ENCODE measurements at places on chromosomes 11 and 22.

- H3K4me3 ChIP-seq: no peak overlapping the region
- H3K36me3 ChIP-seq: peaks cover 30% of the 10 kb centered on the region
- H3K27ac ChIP-seq: no peak overlapping the region
Observed at GRCh38 chr22:36279219-36279666, 26.3 kb downstream of the APOL1 start.

GRCh38 chr22:23393721-23394320 is 186.3 kb downstream of the IGLL1 start:
- DNase-seq: no peak
- no peaks in the 10 kb centered on the region for H3K4me1 ChIP-seq
- no peak overlapping the region for H3K4me3 ChIP-seq
- no peak overlapping the region for H3K27ac ChIP-seq
- H3K36me3 ChIP-seq: no peaks in the 10 kb centered on the region

DNA sequence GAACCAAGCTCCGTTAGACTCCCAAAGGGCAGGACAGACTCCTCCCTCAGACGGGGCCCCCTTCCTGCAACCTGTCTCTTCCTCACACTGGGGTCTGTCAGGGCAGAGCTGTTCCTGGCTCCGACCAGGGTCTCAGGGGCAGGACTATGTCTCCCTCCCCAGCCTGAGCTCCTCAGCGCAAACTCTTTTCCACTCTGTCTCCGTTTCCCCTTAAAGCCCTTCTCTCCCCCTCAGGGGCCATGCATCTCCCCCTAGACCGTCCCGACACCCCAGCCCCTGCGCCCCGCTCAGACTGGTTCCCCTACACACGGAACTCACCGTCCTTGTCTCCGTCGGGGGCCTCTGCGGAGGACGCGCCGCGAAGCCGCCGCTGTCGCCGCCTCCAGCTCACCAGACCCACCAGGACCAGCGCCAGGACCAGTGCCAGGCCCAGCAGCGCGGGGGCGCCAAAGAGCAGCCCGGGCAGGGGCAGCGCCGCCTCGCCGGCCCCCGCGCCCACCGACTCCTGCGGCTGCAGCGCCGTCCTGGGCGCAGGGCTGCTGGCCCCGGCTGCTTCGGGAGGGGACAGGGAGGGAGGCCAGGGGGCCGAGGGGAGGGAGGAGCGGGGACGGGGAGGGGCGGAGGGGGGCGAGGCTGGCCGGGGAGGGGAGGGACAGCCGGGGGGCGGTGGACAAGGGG is 684 bp downstream of the TNFRSF13C start:
- no peak overlapping the region for H3K27ac ChIP-seq
- no peaks in the 10 kb centered on the region for H3K36me3 ChIP-seq
- H3K4me3 ChIP-seq: peak overlapping the region; percentile 7
- peaks cover 6% of the 10 kb centered on the region for H3K27me3 ChIP-seq
- peak; percentile 15 for DNase-seq
- H3K4me1 ChIP-seq: peaks cover 2% of the 10 kb centered on the region

- H3K27ac ChIP-seq: no peak overlapping the region
- H3K27me3 ChIP-seq: no peaks in the 10 kb centered on the region
- H3K36me3 ChIP-seq: no peaks in the 10 kb centered on the region
- no peak for DNase-seq
- H3K4me1 ChIP-seq: no peaks in the 10 kb centered on the region
- no peak overlapping the region for H3K4me3 ChIP-seq
Observed at GRCh38 chr22:46923394-46923793, 160.9 kb downstream of the TBC1D22A start.

- no peak overlapping the region for H3K27ac ChIP-seq
- H3K36me3 ChIP-seq: no peaks in the 10 kb centered on the region
- no peaks in the 10 kb centered on the region for H3K27me3 ChIP-seq
- H3K4me3 ChIP-seq: no peak overlapping the region
Observed at GRCh38 chr22:49447837-49448236, 379.8 kb downstream of the BRD1 start.

DNA sequence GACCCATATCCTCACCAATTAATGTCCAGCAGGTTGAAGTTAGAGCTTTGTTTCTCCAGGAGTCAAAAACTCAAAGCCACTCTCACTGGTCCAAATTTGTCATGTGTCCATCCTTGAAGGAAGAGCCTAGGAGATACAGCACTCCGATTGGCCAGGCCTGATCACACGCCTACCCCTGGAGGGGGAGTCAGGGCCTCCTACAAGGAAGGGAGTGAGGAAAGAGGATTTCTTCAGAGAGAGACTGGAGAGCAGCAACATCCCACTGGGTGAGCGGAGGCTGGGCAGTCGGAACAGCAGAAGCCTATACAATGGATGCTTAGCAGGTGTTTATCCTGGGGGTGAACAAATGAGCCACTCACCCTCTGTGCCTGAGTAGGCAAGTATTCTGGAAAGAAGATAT is 113.9 kb downstream of the TRIM29 start:
- H3K36me3 ChIP-seq: no peaks in the 10 kb centered on the region
- no peaks in the 10 kb centered on the region for H3K27me3 ChIP-seq
- no peaks in the 10 kb centered on the region for H3K4me1 ChIP-seq
- no peak for DNase-seq

- H3K27ac ChIP-seq: peak overlapping the region; percentile 46
- no peak overlapping the region for H3K4me3 ChIP-seq
- H3K36me3 ChIP-seq: no peaks in the 10 kb centered on the region
- DNase-seq: no peak
Observed at GRCh38 chr11:123235117-123235655, 40.1 kb upstream of the CLMP start.

GRCh38 chr11:57207168-57207567 is 25.4 kb downstream of the LRRC55 start:
- no peak overlapping the region for H3K4me3 ChIP-seq
- peaks cover 21% of the 10 kb centered on the region for H3K27me3 ChIP-seq
- no peaks in the 10 kb centered on the region for H3K36me3 ChIP-seq
- DNase-seq: no peak

GRCh38 chr11:83464160-83464944 is 178.2 kb upstream of the CCDC90B start:
- no peak overlapping the region for H3K27ac ChIP-seq
- no peaks in the 10 kb centered on the region for H3K27me3 ChIP-seq

GRCh38 chr11:35354644-35355043 is 64.7 kb downstream of the SLC1A2 start:
- H3K4me1 ChIP-seq: peaks cover 9% of the 10 kb centered on the region
- DNase-seq: no peak
- no peak overlapping the region for H3K27ac ChIP-seq
- H3K4me3 ChIP-seq: no peak overlapping the region
- no peaks in the 10 kb centered on the region for H3K36me3 ChIP-seq

DNA sequence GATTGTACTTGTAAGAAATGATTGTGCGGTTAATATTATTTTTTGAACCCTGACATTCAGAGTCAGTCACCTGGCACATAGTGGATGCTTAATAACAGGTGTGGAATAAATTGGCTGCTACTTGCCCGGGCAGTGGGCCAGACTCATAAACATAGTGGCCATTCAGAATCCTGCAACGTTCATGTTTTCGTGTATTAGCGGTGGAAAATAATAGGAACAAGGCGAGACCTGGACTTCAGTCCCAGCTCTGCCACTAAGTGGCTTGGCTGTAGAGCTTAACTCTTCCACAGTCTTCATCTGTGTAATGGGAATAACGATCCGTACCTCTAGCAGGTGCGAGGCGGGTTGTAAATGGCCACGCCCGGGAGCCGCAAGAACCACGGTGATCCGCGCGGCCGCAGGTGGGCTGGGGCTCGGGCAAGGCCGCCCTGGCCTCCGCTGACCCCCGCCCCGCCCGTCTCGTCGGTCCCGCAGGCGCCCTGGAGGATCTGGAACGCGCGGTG is 761 bp upstream of the TMEM25 start:
- peaks cover 3% of the 10 kb centered on the region for H3K4me1 ChIP-seq
- DNase-seq: peak; percentile 16
- H3K36me3 ChIP-seq: no peaks in the 10 kb centered on the region
- no peaks in the 10 kb centered on the region for H3K27me3 ChIP-seq
- H3K27ac ChIP-seq: no peak overlapping the region

GRCh38 chr11:10653946-10654810 is 39.4 kb downstream of the IRAG1 start:
- peaks cover 46% of the 10 kb centered on the region for H3K4me1 ChIP-seq
- DNase-seq: peak; percentile 59
- peaks cover 10% of the 10 kb centered on the region for H3K36me3 ChIP-seq
- H3K4me3 ChIP-seq: no peak overlapping the region
- H3K27ac ChIP-seq: no peak overlapping the region
- no peaks in the 10 kb centered on the region for H3K27me3 ChIP-seq

DNA sequence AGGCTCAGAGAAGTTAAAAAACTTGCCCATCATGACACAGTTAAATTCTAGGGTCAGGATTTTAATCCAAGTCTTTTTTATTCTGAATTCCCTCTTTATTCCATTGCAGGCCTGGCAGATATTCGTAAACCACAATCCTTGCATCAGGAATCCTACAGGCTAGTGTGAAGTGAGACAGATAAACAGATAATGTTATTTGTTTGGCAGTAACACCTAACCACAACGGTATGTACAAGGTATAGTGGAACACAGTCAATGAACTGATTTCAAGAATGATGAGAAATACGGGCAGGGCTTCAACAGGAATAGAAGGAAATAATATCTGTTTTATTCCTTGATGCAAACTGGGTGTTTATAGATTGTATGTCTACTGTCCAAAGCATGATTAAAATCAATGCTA is 32.0 kb upstream of the NARS2 start:
- H3K4me1 ChIP-seq: no peaks in the 10 kb centered on the region
- no peak for DNase-seq
- H3K27me3 ChIP-seq: no peaks in the 10 kb centered on the region
- H3K27ac ChIP-seq: no peak overlapping the region
- no peak overlapping the region for H3K4me3 ChIP-seq
- H3K36me3 ChIP-seq: no peaks in the 10 kb centered on the region

DNA sequence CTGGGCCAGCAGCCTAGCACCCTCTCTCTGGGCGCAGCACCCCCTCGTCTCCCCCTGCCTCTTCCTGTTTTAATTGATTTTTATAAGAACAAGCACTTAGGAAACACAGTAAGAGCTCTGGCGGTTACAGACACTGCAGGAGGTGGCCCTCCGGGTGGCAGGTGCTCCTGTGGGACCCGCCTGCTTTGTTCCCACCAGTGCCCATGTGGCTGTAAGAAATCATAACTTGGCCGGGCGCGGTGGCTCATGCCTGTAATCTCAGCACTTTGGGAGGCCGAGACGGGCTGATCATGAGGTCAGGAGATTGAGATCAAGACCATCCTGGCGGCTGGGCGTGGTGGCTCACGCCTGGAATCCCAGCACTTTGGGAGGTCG is 18.4 kb downstream of the TSPAN4 start:
- H3K4me3 ChIP-seq: no peak overlapping the region
- H3K4me1 ChIP-seq: peaks cover 18% of the 10 kb centered on the region

GRCh38 chr11:72333661-72334060 is 89.7 kb upstream of the PHOX2A start:
- H3K4me1 ChIP-seq: no peaks in the 10 kb centered on the region
- H3K27ac ChIP-seq: no peak overlapping the region
- no peaks in the 10 kb centered on the region for H3K36me3 ChIP-seq
- no peak overlapping the region for H3K4me3 ChIP-seq
- no peaks in the 10 kb centered on the region for H3K27me3 ChIP-seq

- no peaks in the 10 kb centered on the region for H3K27me3 ChIP-seq
- no peak overlapping the region for H3K4me3 ChIP-seq
- H3K36me3 ChIP-seq: no peaks in the 10 kb centered on the region
Observed at GRCh38 chr11:68083517-68083916, 37.7 kb downstream of the CHKA start.

DNA sequence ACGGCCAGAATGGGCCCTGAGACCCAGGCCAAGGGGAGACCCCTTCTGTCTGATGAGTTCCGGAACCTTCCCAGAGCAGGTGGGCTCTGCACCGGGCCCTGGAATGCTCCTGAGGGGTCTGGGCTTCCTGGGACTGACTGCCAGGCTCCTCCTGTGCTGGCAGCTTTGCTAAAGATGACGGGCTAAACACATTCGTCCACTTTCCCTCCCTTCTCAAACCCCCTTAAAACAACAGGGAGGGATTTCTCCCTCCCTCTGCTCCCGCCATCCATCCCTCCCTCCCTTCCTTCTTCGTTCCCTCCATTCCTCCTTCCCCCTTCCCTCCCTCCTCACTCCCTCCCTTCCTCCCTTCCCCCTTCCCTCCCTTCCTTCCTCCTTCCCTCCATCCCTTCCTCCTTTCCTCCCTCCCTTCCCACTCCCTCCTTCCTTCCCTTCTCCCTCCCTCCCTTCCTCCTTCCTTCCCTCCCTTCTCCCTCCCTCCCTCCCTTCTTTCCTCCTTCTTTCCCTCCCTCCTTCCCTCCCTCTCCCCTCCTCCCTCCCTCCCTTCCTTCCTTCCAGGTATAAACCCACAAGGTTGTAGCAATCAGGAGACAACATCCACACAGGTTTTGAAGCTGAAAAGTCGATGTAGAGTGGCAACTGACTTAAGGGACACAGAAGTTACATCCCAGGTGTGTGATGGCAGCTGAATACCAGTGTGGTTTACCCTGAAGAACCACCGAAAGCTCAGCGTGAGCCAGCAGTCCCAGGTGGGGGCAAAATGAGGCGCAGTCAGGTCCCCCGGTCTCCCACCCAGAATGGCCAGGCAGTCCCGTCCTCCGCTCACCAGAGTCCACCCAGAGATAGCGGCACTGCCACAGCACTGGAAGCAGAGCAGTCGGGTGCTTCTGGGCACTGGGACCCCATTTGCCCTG is 18.8 kb upstream of the MGAT3 start:
- peaks cover 2% of the 10 kb centered on the region for H3K36me3 ChIP-seq
- H3K27me3 ChIP-seq: no peaks in the 10 kb centered on the region
- peaks cover 4% of the 10 kb centered on the region for H3K4me1 ChIP-seq
- no peak overlapping the region for H3K4me3 ChIP-seq
- no peak for DNase-seq

DNA sequence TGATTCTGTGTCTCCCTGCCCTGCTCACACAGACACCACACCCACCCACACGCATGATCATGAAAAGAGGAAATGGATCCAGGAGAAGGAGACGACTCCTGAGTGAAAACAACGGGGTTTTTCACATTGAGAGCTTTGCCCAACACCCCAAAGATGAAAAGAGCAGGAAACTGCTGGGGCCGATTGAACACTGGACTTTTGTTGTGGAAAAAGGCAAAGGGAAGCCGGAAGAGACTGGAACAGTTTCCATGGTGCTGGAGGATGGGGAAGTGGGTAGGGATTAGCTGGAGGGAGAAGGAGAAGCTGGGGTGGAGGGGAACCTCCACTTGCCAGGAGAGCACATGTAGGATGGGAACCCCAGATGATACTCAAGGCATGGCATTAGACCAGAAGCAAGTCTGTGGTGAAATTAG is 5.2 kb upstream of the SLC43A3 start:
- H3K27me3 ChIP-seq: no peaks in the 10 kb centered on the region
- no peak overlapping the region for H3K4me3 ChIP-seq
- no peak overlapping the region for H3K27ac ChIP-seq

- no peaks in the 10 kb centered on the region for H3K4me1 ChIP-seq
- no peak overlapping the region for H3K4me3 ChIP-seq
- DNase-seq: no peak
- H3K27me3 ChIP-seq: no peaks in the 10 kb centered on the region
Observed at GRCh38 chr11:134529212-134530096, 117.4 kb upstream of the B3GAT1 start.

- H3K27me3 ChIP-seq: no peaks in the 10 kb centered on the region
- no peaks in the 10 kb centered on the region for H3K36me3 ChIP-seq
- H3K27ac ChIP-seq: no peak overlapping the region
- H3K4me3 ChIP-seq: no peak overlapping the region
Observed at GRCh38 chr11:98090861-98091505, 929.8 kb upstream of the CNTN5 start.

Measured in fibroblast of lung (primary cell).